Left renal cortex interstitium (tissue), 4 donors: ENCODE measurements at places on chromosomes 6 and 20.

DNA sequence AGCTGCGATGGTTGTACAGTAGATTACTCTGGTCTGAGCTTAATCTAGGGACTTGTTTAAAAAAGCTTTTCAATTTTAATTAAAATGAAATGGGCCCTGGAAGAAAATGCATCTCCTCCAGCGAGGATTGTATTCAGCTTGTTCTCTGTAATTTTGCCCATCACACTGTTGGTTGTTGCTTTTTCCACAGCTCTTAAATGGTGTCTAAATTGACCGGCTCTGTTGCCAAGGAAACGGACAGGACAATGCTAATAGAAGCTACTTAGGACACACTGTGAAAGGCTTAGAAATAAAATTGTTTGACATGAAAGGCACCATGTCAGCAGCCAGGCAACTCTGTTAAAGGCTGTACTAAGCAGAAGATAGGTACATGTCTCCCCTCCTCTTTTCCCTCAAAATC lies 116.7 kb upstream of the NRSN1 start:
- no peak for DNase-seq

- no peak for DNase-seq
These were observed 4.6 kb downstream of the FOXQ1 start for GRCh38 chr6:1316489-1316971.

- DNase-seq = no peak
These were observed 307.9 kb upstream of the POU3F2 start for GRCh38 chr6:98526465-98526864.

- DNase-seq = no peak
These were observed 28.7 kb upstream of the SIRPG start for GRCh38 chr20:1686151-1686748.

- DNase-seq = no peak
These were observed 165.8 kb upstream of the EEF1E1 start for GRCh38 chr6:8268156-8268555.

DNA sequence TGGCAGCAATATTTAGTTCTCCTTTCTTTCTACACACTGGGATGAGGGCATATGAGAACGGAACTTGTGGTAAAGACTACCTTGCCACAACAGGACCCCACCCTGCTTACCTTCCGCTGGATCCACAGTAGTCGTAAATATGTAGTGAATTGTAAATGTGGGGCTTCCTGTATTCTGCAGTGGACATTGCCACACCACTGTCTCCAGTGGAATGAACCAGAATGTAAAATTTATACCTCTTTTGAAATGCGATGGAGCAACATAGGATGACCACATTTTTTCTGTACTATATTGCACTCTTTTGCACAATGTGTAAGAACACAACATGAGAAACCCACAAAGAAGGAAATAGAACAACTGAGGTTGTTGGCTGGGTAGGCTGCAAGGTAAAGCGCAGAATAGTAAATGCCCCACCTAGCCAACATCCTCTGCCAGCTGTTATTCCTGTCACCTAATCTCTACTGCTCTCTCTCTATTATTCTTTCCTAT lies 16.1 kb upstream of the RIPOR2 start:
- DNase-seq = no peak

DNA sequence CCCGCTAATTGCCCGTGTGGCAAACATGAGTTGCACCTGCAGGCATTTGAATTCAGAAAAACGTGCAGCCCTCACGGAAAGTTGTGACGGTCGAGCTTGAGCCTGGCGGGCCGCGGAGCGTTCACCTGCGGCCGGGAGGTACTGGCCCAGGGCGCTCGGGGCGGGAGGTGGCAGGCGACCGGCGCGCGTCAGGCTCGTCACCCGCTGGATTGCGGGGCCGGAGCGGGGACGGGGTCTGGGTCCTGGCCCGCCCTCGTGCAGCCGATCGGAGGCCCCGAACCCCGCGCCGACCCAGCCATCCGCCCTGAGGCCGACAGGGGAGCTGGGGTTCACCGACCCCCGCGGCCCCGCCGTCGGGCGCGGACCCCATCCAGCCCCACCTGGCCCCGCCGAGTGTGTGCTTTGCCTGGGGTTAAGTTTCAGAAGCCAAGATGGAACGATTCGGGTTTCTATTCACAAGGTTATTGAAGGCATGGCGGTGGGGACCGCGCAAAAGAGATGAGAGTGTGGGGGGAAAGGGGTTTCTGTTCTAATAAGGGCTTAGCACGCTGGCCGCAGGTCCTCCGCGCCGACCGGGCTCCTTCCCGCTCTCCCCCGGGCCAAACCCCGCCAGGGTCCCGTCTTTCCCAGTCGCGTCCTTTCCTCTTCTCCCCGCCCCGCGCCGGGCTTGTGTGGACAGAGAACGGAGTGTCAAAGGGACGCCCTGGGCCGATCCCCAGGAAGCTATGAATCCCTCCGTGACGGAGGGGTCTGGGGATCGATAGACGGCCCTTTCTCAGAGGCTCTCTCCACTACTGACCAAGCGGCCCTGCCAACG lies 1.6 kb upstream of the HEY2 start:
- no peak for DNase-seq

GRCh38 chr6:167762259-167762962 lies 64.3 kb upstream of the AFDN start:
- no peak for DNase-seq

DNA sequence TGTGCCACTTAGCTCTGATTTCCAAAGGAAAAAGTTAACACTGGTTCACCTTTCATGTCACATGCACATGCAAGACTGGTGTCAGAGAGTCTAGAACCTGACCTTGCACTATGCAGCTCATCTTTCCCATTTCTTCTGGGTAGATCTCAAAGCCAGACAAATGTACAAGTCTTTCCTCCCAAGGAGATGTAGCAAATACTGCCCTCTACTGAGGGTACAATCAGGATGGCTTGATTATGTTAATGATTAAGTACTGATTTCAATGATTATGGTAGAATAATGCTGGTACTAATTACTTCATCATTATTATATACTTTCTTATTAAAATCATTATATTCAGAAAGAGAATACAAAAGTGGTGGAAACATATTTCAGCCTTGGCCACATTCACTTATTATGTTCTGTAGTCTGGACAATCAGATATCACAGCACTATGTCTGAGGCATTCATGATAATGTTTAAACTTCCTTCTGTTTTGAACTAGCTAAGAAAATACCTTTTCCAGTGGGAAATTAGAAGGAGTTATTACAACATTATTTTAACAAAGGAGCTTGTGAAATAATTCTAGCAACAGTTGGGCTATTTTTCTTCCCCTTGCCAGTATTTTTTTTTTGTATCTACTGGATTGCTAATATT lies 68.5 kb upstream of the FOXO3 start:
- DNase-seq = no peak

GRCh38 chr6:96394727-96395126 lies 126.9 kb upstream of the UFL1 start:
- no peak for DNase-seq

DNA sequence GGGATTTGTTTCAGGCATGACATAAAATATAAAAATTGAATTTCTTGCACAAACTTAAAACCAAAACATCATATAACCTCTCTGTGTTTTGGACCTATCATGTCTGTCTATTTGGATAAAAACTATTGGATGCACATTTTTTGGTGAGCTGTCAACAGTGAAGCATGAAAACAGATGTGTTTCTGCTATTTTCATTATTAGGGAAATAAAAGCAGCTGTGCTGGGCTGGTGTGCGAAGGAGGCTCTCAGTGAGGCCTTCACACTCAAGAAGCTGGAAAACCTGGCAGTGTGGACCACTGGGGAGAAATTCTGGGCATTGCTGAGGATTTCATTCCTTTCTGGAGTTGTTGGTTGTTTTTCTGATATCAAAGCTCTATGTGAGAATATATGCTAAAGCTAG lies 395.3 kb downstream of the GJA1 start:
- DNase-seq = no peak

GRCh38 chr6:148926478-148926877 lies 179.6 kb downstream of the UST start:
- no peak for DNase-seq

DNA sequence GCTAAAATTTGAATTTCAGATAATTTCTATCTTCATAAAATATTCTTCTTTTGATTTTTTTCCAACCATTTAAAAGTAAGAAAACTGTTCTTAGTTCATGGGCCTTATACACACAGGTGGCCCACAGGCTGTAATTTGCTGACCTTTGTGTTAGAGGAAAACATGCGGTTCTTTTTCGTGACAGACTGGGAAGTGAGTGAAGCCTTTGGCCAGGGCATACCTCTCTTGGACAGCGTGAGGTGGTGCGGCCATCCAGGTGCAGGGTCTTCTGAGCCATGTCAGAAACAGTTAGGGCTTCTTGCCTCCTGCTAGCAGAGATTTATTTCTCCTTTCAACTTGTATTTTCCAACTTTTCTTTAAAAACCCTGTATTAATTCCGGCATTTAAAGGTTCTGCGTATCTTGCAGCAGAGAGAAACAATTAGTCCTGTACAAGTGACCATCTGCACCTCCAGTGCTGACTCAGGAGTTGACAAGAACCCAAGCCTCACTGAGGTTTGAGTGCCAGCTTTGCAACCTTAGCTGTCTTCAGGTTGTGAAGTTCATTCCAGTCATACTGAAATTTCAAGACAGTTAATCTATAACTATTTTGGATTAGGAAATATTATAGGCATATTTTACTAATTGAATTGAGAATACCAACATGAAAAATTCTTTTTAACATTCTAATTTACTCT lies 177.8 kb downstream of the LY86 start:
- no peak for DNase-seq

DNA sequence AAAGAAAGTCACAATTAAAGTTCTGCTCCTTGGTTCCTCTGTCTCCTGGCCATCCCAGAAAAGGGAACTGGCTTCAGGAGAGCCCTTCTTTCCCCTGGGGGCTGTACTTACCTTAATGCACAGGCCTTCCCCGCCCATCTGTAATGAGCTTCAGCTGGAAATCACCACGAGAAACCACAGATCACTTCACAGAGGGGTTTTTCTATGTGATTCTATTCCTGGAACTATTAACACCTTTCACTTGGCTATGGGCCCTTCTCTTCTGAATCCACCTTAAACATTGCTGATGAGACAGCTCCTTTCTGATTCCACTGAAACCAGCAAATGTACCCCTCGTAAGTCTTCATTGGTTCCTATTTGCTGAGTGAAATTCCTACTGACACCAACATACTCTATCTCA lies 80.7 kb downstream of the FOXF2 start:
- no peak for DNase-seq

DNA sequence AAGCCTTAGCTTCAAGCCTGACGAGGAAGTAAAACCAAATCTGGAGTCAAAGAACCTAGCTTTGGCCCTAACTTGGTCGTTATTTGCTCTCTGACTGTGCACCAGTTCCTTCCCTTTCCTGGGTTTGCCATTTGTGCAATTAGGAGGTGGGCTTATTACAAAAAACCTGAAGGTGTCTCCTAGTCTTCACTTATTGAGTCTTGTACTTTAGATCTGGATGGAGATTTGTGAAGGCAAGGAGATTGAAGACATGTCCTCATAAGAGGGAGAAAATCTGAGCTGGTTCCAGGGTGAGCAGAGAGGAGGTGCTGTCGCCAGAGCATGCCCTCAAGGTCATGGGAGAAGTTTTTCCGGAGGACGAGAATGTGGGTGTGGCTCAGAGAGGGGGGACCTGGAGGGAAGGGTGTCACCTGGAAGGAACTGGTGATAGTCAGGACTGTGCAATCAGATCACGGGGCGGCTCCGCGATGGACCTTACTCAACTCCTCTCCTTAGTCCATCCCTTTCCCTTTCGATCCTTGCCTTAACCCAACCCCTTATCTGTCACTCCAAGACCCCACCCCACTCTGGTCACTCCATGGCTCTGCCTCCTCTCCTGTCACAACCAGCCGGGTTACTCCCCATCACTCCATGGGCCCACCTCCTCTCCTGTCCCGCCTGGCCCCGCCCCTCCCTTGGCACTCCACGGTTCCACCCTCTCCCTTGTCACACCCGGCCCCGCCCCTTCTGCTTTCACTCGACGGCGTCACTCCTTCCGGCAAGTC lies 588 bp upstream of the ACSS2 start:
- peak; percentile 90 for DNase-seq

- no peak for DNase-seq
These were observed 121.5 kb downstream of the PAX1 start for GRCh38 chr20:21826976-21827375.

- DNase-seq = no peak
These were observed 17.2 kb upstream of the MYT1 start for GRCh38 chr20:64146936-64147477.

- no peak for DNase-seq
These were observed 97.0 kb upstream of the MAN1A1 start for GRCh38 chr6:119446609-119447008.

GRCh38 chr20:8117636-8118035 lies 14.4 kb upstream of the PLCB1 start:
- no peak for DNase-seq

DNA sequence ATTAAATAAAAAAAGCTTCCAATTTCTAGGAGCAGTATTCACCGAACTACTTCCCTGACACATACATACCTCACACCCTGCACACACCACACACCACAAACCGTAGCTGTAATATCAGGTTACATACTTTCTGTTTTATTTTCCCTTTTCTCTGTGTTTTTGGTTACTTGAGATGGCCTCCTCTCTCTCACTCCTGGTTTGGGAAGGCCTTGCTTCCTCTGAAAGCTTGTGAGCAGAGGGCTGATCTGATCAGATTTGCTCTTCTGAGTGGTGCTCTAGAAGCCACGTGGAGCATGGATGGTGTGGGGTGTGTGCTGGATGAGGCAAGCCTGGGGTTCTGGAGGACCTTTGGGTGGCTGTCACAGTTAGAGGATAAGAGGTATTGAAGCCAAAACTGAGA lies 20.9 kb downstream of the UTRN start:
- no peak for DNase-seq

GRCh38 chr6:79671600-79672266 lies 40.6 kb downstream of the SH3BGRL2 start:
- no peak for DNase-seq
